ENCODE measurements at places on chromosomes 3 and 15.

GRCh38 chr3:170196833-170197232 is 15.3 kb upstream of the PHC3 start:
- no peak for DNase-seq

- no peak for DNase-seq
These were observed 64.2 kb upstream of the TMEM115 start for GRCh38 chr3:50423543-50423942.

DNA sequence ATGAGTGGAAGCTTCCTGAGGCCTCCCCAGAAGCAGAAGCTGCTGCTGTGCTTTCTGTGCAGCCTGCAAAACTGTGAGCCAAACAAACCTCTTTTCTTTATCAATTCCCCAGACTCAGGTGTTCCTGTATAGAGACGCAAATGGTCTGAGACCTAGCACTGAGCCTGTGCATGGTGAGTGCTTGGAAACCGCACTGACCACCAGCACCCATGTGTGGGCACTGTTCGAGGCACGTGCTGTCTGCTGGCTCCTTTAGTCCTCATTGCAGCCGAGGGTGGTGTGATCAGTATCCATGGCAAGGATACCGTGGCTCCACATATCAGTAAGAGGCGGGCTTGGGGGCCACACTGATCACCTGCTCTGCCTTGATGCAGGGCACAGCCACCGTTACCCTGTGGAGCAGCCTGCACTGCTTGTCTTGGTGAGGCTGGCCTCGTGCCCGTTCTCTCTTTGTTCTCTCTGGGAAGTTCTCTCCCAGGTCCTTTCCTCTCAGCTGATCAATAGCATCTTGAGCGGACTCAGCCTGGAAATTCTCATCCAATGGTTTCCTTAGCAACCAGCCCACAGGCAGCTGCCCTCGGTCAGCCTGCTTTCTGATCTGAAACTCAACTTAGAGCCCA is 101.0 kb downstream of the PLXNA1 start:
- DNase-seq: no peak

DNA sequence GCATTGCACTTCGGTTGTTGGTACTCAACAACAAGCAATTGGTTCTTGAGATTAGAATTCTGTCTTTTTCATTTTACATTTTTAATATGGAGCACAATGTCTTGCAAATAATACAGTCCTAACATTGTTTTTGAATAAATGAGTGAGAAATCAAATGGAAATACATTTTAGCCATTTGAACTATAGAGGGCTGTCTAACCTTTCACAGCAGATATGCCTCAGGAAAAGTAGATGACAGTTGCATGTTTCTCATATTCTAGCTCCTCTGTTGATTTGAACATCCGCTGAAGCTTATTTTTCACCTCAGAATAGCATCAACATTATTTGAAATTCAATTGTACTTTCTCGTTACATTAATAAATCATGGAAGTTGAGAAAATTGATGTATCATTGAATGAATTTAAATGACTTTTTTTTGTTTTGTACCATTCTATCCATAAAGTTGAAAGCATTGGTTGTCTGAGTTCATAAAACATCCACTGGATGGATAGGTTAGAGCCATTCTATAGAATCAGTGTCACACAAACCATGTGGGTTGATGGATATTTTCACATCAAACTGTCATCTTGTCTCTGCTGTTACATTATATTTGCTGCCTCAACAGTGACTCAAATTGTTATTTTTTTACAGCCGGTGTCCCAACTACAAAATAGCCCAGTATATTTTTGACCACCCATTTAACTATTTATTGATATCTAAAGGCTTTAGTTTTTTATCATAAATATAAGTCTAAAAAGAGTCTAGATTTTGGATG is 928.3 kb downstream of the NSUN3 start:
- DNase-seq: no peak

DNA sequence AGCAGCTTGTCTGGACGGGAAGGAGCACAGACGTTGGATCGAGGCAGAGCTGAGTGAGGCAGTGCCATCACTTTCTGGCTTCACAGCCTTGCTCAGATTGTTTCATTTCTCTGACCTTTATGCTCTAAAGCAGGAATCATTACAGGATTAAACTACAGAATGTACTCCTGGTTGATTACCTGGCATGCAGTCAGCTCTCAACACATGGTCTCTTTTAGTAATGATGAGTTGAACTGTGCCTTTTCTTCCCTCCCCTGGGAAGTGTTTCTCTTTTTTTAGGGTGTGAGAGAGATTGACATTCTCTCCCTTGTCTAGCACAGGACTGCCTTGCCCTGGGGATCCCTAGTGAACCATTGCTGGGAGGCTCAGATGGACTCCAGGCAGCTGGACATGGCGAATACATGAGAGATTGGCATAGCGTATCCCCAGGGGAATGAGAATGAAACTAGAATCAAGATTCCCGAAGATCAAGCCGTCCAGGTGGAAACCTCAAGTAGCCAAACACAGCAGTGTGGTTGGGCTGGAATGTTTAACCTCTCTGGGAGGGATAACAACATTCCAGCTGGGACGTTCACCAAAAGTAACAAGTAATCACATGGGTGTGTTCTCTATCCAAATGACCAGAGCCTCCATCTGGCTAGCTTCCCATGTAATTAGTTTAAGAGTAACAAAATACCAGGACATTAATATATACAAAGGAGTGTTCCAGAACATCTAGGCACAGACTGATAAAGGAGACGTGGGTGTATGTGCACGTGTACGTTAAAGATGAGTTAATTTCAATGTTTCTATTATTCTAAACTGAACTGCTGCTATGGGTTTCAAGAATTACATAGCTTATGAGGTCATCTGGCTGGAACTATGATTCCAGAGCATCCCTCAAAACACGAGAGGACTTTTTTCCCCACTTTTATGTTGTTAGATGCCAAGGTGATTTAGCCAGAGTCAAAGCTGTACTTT is 118.6 kb upstream of the NR2E3 start:
- peak; percentile 69 for DNase-seq

DNA sequence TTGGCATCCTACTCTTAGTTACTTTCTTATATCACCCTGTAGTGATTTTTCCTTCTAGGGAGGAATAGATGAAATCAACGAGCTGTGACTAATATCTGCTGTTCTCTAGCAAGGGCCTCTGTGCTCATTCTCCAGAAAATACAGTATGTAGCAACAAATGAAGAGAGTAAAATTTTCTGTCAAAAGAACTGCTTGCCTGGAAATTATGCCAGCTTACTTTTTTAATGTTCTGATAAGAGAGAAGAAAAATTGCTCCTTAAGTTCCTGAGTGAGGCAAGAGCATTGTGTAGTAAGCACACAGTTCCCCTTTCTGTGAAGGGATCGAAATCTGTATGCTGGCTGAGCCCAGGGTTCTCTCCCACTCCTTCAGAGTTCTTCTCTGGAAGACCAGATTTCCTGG is 51.4 kb upstream of the GK5 start:
- DNase-seq: no peak

GRCh38 chr3:77513542-77513941 is 473.6 kb downstream of the ROBO2 start:
- peak; percentile 55 for DNase-seq

DNA sequence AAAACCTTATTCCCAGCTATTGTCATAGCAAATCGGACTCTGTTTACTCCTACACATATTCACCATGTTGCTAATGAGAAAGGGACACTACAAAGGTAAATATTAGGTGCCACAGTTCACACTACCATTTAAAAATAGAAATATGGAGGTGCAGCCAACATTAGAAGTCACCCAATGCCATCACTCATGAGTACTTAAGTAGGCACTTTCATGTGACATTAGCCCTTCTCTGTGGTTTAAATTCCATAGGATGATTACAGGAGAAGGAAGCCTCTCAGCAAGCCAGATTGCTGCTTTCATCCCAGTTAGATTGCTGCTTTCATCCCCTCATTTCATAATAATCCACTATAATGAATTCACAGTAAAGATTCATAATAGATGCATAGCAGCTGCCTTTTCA is 376.8 kb upstream of the ALCAM start:
- DNase-seq: no peak

DNA sequence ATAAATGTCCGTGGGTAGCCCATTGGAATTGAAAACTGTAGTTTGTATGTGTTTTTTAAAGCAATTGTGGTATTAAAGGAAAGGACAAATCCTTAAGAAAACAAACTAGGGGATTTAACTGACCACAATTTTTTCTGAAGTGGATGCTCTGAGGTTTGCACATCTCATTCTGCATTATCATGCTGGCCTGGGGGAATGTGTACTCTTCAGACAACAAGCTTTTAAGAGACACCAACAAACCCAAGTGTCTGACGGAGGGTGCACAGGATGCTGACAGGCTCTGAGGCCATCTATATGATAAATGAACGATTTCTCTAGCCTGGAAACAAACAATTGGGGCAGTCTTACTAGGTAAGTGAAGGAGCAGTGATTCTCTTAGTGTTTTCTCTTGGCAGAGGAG is 9.1 kb downstream of the LINS1 start:
- no peak for DNase-seq

DNA sequence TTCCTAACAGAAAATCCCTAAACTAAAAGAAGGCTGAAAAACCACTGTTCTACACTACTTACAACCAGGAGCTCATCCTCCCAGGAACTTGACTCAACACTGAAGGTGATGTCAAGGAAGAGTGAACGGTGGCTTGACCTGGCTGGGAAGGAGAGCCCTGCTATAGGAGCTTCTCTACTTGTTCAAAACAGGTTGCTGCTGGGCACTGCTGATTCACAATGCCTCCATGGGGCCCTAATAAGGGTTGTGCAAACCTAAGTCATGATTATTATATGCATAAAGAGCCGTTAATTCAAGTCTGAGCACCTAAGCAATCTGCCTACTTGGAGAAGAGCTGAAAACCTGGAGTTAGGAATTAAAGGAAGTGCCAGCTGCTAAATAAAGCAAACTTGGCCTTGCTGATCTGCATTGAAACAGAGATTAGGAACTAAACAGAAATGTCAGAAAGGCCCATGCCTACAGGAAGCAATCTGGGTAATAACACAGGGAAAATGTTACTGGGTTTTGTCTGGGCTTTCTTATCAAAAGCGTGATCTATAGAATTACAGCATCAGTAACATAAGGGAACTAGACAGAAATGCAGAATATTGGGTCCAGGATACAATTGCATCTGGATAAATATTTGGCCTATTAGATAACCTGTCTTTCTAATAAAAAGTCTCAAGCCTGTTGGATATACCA is 243.2 kb downstream of the NEK10 start:
- DNase-seq: no peak

GRCh38 chr15:91426412-91426811 is 326.4 kb downstream of the SV2B start:
- DNase-seq: no peak

GRCh38 chr3:185254799-185255198 is 950 bp upstream of the EHHADH start:
- no peak for DNase-seq

DNA sequence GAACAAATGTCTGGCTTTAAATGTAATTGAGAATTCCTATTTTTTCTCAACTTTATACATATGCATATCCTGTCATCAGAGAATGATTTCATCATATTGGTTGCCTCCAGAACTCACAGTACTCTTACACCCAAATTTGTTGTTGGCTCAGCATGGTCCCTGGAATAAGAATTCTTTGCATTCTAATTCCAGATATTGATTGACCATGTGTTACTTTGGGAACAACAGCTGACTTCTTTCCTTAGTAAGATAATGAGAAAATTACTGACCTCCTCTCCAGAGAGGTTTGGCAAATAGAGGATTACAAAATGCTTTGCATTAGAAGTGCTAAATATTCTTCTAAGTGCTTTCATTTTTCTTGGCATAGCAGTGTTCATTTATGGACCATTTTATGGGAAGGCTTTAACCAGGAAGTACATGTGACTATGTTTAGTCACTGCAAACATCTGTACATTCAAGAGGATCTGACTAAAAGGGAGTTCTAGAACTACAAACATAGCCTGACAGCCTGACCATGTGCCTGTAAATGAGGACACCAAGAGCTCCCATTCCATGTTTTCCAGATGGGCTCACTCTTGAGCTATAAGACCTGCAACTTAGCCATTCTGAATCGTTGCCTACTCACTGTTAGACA is 391.6 kb upstream of the DPPA4 start:
- no peak for DNase-seq

DNA sequence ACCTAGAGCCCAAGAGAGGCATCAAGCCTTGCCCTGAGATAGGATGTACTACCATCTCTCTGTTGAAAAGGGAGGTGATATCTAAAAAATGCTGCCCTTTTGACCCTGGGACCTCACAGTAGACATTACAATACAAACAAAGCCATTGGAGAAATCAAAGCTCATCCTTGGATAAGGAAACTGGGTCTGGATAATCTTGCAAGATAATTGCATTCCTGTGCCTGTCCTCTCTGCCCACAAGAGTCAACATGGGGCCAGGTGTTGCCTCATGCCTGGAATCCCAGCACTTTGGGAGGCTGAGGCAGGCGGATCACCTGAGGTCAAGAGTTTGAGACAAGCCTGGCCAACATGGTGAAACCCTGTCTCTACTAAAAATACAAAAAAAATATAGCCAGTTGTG is 57.3 kb upstream of the DLG1 start:
- no peak for DNase-seq

Data from BJ (cell line).